ENCODE measurements at places on chromosomes 12 and 14.

DNA sequence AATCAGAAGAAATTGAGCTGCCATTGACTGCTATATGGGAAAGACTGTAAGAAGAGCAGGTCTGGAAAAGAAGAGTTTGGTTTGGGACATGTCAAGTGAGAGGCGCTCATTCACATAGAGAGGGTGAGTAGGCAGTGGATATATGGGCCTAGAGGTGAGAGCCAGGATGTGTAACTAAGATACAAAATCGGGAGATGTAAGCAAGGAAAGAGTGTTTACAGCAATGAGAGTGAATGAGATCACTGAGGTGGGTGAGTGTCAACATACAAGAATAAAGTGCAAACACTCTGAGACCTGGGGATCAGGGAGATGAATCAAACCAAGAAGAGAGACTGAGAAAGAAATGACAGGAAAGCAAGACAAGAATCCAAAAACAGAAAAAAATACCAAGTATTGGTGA lies 58.0 kb upstream of the RTRAF start:
- peak; percentile 21 for DNase-seq

- no peak for DNase-seq
These were observed 10.9 kb upstream of the NGB start for GRCh38 chr14:77281852-77282410.

GRCh38 chr12:132385923-132386751 lies 56.7 kb upstream of the GALNT9 start:
- no peak for DNase-seq

DNA sequence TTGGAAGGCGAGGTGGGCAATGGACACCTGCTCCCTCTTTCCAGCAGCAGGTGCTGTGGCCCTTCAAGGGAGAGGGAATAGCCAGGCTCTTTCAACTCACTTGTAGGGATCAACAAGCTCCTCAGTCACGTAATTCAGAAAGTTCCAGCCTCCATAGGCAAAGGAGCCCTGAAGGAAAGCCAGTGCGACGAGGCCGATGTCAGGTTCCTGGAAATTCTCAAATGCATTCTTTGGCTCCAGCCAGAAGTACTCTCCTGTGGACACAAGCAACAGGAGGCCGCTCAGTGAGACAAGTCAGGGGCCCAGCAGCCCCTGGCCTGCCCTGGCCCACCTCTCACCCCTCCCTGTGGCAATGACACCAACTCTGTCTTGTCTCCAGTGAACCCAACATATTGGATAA lies 21.3 kb upstream of the CEBPE start:
- DNase-seq, result no peak

DNA sequence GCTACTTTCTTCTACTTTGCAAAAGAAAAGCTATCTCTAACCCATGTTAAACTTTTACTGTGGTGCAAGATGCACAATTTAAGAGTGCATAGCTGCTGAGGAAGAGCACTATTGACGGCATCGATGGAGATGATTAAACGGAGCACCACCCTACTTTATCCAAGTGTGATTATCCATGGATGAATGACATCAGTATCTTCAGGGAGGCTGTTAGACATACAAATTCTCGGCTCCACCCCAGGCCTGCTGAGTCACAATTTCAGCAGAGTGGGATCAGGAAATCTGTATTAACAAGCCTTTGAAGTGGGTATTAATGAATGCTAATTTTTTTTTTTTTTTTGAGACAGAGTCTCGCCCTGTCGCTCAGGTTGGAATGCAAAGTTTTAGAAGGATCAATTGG lies 16.2 kb downstream of the SLC2A14 start:
- peak; percentile 31 for DNase-seq

- no peak for DNase-seq
These were observed 17.4 kb downstream of the EGLN3 start for GRCh38 chr14:33933386-33933933.

DNA sequence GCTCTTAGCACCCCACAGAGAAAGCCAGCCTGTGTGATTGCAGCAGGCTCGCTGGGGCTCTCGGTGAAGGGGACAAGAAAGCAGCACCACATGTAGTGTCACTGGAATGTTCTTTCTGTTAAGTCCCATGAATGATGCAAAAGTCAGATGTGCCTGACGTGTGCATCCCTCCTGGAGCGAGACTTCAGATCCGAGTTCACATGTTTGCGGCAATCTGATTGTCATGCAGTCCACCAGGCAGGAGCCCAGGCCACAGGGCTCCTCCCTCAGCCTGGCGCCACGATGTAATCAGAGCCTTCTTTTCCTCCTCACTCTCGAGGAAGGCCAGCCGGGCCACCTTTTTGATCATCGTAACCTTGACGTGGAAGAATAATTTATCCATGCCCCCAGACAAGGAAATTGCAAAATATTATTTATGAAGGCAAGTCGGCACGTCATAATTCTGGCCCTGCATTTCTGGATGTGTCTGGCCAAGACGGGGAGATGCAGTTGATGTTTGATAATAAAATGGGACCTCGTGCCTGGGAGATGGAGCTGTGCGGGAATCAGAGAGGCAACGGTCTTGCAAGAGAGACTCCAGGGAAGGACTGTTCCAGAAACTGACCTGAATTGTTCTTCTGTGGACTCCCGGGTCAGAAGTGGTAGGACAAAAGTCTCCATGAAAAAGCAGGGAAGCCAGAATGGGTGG lies 214.6 kb downstream of the PHETA1 start:
- no peak for DNase-seq

DNA sequence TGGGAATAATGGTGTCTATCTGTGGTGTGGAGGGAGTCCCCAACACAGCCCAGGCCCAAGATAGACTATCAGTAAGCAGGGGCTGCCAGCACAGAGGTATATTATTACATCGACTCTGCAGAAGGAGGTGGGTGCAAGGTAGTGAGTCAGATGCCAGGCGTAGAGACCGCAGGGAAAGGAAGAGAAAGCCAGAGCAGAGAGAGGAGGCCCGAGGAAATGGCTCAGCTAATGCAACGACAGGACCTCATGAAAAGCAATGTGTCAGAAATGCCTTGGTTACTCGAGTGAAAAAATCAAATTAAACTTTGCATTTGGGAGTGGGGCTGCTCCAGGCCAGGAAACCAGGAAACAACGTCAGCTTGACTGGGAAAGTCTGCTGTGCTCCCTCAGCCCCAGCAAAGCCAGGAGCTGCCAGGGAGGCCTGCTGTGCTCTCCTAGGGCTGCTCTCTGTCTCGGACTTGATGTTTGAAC lies 173.2 kb downstream of the SUDS3 start:
- DNase-seq, result no peak

DNA sequence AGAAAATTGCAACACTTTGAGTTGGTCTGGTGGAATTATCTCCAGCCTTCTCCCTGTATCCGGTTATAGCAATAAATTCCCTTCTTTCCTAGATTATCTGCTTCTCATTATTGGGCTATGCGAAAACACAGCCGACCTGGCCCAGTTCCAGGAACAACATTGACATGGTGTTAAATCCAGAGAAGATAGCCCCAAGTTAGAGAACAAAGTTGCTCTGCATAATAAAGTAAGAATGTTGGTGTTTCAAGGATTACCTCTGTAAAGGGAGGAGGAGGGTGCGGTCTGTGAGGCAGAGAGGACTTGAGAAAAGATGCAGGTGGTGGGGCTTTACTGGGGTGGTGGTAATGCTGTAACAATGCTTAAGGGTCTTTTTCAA lies 12.1 kb downstream of the TCL1A start:
- DNase-seq, result no peak

DNA sequence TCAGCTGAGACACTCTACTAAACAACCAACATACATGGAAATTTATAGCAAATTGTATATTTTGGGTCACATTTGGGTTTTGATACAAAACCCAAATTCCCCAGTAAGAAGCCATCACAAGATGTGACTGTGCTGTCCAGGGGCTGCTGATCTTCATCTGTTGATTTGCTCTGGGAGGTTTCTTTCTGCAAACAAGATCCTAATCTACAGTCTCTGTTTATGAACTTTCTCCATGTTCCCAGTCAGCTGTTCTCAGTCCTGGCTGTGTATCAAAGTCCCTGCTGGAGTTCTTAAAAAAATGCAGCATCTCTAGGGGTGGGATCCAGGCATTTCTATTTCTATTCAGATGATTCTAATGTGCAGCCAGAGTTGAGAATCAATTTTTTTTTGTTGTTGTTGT lies 85.1 kb downstream of the ATP23 start:
- no peak for DNase-seq

DNA sequence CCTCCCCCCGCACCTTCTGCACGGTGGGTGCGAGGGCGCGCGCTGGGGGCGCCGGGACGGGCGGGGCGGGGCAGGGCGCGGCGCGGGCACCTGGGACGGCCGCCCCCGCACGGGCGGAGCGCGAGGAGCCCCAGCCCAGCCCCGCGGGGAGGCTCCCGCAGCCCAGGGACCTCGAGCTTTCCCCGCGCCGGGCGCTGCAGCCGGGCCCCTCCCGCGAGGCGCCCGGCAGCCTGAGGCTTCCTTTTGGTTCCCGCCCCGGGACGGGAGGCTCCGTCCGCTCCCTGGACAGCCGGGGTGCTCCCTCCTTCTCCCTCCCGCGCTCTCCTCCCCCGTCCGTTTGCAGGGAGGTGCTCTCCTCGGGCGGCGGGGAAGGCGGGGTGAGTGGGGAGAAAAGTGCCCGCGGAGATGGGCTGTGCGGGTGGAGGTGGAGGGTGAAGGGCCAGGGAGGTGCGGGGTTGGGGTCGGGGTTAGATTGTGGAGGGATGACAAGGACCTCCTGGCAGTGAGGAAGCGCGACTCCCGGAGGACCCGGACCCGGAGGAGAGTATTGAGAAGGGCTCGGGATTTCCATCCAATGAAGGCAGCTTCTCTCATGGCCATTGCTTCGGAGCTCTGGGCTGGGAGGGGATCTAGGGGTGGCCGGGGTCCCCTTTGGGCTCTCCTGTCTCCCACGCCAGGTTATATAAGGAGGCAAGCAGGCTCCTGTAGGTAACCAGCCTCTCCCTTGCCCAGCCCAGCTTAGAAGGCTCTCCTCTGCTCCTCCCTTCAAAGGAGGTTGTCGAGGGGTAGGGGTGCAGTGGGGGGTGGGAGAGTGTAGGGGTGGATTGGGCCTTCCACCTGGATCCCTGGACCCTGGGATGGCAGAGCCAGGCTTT lies 645 bp downstream of the JDP2 start:
- no peak for DNase-seq

GRCh38 chr14:55533960-55534359 lies 46.0 kb upstream of the KTN1 start:
- DNase-seq, result no peak

DNA sequence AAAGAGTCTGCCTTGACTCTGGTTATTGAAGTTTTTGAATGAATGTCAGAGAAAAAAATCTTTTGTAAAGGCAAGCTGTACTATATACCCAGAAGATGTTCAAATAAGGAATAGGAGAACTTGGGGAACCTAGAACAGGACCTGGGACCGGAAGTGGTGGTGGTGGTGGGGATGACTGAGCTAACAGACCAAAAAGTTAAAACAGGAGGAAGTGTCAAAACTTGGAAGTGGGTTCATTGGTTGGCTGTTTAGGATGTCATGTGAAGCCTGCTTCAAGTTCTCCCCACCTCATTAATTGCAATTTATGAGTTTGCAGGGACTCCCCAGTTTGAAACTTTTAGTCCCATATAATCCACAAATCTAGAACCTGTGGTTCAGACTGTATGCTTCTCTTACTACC lies 26.2 kb downstream of the PLXNC1 start:
- no peak for DNase-seq

DNA sequence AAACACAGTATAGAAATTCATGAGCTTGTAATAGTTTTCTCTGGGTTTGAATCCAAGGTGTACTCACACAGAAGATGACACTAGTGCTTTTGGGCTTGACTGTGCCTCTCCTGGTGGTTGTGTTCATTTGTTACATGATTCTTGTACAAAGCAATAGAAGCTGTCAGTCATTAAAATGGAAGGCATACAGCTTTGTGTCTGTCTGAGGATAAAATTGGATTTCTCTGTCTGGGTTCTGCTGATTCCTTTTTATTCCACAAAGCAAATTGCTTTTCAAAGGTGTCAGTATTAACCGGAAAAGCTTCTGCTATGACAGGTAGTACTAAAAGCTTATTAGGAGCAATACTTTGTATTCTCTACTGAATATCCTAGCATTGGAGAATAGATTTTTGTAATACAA lies 361.2 kb downstream of the SLC6A15 start:
- DNase-seq, result no peak

DNA sequence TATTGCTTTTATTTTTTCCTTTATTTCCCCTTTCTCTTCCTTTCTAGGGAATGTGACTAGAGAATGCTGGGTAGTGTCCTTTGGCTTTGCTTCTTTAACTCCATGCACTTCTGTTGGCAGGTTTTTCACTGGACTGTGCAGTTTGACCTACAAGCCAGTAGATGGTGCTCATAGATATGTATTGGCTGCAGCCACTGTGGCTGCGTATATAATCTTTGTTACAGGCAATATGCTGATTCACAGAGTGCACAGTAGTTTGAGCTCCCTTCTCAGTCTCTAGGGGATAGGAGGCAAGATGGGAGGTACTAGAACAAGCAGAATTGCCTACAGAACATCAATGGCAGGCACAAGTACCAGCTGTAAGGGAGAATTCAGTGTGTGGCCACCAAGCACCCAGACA lies 503.5 kb downstream of the LRFN5 start:
- peak; percentile 71 for DNase-seq

DNA sequence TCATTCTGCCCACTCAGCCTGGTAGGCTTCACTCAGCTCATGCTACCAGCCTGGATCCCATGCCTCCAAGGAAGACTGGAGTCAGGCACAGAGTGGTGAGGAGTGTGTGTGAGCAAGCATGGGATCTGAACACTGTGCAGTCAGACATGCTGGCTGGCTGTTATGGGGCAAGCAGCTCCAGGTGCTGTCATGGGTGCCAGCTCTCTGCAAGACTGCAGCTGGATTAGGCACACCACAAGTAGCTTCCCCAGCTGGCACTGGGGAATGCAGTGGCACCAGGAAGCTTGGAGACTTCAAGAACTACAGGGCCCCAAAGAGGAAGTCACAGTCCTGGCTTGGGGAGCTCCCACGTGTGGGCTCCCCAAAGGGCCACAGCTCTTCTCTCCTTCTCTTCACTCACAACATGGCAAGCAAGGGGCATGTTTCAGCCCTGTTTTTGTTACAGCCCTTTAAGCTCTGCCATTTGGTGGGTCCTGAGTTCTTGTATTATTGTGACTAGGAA lies 202.5 kb downstream of the VRK1 start:
- DNase-seq, result no peak

- no peak for DNase-seq
These were observed 1316.7 kb upstream of the TMEM132C start for GRCh38 chr12:126950266-126950665.

DNA sequence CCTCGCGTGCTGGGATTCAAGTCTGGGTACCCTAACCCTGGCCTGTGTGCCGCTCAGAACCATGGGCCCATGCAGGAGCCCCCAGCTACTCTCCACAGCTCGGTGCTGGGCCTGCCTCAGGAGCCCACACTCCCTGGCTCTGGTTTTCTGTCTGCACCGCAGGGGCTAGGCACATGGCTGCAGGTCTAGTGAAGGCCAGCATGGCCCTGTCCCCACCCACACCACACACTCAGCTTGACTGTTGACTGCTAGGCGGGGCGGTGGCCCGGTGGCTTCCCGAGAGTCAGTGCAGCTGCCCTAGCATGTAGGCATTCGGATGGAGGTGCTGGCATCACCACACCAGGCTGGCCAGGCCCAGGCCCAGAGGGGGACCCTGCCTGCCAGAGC lies 7.9 kb downstream of the INF2 start:
- no peak for DNase-seq

GRCh38 chr12:109385339-109386058 lies 37.8 kb downstream of the MYO1H start:
- DNase-seq, result peak; percentile 53

- peak; percentile 23 for DNase-seq
These were observed 68.4 kb downstream of the SYT1 start for GRCh38 chr12:78933014-78933413.

Measured in IMR-90 (cell line).